ENCODE measurements at places on chromosomes 12 and 14.

DNA sequence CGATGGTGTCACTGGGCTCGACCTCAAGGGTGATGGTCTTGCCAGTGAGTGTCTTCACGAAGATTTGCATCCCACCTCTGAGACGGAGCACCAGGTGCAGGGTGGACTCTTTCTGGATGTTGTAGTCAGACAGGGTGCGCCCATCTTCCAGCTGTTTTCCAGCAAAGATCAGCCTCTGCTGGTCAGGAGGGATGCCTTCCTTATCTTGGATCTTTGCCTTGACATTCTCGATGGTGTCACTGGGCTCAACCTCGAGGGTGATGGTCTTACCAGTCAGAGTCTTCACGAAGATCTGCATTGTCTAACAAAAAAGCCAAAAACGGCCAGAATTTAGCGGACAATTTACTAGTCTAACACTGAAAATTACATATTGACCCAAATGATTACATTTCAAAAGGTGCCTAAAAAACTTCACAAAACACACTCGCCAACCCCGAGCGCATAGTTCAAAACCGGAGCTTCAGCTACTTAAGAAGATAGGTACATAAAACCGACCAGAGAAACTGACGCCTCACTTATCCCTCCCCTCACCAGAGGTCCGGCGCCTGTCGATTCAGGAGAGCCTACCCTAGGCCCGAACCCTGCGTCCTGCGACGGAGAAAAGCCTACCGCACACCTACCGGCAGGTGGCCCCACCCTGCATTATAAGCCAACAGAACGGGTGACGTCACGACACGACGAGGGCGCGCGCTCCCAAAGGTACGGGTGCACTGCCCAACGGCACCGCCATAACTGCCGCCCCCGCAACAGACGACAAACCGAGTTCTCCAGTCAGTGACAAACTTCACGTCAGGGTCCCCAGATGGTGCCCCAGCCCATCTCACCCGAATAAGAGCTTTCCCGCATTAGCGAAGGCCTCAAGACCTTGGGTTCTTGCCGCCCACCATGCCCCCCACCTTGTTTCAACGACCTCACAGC is 717 bp downstream of the UBC start:
- DNase-seq, result peak; percentile 68

DNA sequence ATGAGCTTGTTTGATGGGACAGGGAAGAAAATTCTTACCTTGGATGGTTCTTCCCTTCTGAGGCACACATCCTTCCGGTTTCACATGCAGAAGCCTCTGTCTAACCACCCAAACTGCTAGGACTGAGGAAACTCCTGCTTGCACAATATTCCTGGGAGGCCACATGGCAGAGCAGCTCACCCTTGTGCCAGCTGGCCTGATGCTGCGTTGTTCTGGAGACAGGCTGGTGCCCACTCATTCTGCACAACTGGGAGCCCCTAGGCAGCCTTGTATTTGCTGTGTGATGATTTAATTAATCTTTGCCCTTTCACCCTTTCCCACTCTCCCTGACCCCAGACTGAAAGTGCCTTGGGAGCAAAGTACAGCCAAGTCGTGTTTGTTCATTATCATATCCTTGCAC is 130.8 kb downstream of the RTN1 start:
- no peak for DNase-seq

DNA sequence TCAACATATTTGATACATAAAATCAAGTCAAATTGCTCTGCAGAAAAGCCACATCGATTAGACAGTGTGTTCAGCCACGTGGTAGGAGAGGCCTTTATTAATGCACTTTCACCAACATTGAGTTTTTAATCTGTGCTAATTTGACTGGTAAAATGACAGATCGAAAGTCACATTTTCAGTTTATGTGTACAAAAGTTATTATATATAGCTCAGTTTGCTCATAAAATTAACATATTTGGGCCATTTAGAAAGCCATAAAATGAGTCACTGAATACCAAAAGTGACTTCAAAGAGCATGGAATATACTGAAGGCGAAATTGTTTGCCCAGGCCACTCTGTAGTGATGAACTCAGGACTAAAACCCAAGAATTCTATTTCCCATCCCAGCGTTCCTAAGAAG is 26.0 kb downstream of the C12orf42 start:
- no peak for DNase-seq

DNA sequence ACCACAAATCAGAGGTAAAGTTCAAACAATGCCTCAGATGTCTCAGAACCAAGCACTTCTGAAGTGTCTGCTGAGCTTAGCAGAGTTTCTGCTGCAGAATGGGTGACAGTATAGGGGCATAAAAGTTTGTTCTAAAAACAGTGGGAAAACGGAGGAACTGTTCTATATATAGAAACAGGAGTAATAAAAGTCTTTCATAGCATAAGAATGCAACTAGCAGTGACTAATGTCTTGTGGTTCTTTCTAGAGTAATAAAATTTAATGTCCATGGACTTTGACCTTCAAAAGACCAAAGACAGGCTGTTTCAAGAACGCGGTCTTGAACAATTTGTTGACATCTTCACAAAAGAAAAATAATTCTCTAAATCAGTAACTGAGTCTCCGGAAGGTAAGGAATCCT is 107.5 kb upstream of the FAR2 start:
- peak; percentile 87 for DNase-seq

- no peak for DNase-seq
These were observed 600.5 kb downstream of the RERGL start for GRCh38 chr12:17489452-17489851.

DNA sequence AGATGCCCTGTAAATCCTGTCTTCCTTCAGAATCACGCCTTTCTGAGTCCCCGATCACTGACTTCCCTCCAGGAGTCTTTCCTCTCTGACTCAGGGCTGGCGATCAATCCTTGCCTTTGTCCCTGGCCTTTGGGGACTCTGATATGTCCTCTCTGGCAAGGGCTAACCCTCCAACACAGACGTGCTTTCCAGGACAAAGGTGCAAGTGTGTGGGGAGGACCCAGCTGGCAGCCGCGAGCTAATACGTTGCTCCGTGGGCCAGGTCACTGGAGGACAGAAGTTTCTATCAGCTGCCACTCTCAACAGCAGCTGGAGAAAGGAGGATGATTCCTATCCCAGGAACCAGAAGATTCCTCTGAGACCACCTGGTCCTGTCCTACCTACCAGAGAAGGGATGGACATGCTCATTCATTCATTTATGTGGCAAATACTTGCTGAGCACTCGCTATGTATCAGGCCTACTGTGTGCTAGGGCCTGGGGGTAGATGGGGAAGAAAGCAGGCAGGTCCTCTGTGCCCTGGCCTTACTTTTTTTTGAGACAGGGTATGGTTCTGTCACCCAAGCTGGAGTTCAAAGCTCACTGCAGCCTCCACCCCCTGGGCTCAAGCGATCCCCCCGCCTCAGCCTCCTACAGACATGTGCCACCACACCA is 8.5 kb upstream of the SCARB1 start:
- DNase-seq, result no peak

- peak; percentile 88 for DNase-seq
These were observed 40.5 kb downstream of the KCNA5 start for GRCh38 chr12:5083955-5084849.

DNA sequence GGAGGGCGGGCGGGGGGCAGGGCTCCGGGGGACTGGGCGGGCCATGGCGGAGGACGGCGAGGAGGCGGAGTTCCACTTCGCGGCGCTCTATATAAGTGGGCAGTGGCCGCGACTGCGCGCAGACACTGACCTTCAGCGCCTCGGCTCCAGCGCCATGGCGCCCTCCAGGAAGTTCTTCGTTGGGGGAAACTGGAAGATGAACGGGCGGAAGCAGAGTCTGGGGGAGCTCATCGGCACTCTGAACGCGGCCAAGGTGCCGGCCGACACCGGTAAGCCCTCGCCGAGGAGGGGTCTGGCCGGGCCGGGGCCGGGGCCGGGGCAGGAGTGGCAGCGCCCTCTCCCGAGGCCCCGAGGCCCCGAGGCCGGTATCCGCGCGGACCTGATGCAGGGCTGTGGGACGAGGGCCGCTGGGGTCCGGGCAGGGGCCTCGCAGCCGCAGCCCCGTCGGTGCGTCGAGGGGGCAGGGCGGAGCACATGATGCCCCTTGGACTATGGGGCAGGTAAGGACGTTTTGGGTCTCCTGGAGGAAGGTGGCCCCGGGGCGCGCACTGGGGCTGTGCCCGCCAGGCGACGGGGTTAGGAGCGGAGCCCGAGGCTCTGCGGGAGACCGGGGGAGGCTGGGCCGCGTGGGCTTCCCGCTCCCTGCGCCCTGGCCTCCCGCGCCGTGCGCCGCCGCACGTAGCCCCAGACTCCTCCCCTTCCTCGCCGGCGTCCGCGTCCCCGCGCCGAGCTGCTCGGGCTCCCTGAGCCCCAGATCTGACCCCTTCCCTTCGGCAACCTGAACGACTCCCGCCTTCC is at the start of gene TPI1:
Gene TPI1, plus strand, starts transcription at position 119 of the 798 bp plus-strand sequence. Its CDS starts 36 bp downstream, at position 155.
- DNase-seq, result peak; percentile 79

GRCh38 chr12:31843398-31844095 is 114.7 kb upstream of the AMN1 start:
- no peak for DNase-seq

DNA sequence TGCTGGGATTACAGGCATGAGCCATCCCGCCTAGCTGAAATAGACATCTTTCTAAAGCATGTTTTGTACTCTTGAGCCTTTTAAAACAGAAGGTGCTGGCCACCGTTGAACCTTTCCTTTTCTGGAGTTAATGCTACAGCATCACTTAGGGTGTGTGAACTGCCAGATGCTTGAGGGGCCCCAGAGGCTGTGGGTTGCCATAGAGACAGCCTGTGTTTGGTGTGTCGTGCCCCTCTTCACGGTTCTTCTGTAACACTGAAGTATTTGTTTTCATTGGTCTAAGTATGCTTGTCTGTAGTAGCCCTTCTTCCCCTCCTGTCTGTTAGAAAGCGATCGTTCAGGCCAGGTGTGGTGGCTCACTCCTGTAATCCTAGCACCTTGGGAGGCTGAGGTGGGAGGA is 30.8 kb downstream of the PLEKHG3 start:
- no peak for DNase-seq
